ENCODE measurements at places on chromosomes 4 and X.

- DNase-seq: no peak
Measured at GRCh38 chr4:30920043-30920442, 199.9 kb downstream of the PCDH7 start.

- DNase-seq: no peak
Measured at GRCh38 chr4:2924286-2924685, 38.9 kb downstream of the NOP14 start.

DNA sequence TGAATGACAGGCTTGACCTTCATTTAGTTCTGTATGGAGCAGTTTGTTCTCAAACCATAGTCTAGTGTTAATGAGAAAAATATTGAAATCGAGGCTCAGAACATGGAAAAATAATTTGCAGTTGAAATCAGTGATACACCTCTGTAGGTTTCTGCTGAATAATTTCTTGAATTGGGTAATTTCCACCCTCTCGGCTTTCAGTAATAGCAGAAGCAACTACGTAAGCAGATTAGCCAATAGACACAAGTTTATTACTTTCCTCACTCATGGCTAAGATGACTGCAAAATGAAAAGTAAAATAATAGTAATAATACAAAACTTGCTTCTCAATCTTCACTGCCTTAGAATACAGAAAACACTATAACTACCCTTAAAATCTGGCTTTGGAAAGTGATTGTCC lies 46.0 kb downstream of the USP38 start:
- DNase-seq: no peak

GRCh38 chrX:139826065-139827044 lies 106.5 kb downstream of the ATP11C start:
- DNase-seq: no peak

- DNase-seq: no peak
Measured at GRCh38 chr4:113657586-113658233, 103.8 kb downstream of the CAMK2D start.
